ENCODE measurements at places on chromosomes 12 and 14. TPM values are rescaled to one million over a fixed set of nuclear protein-coding genes. Genes with fewer than 3 reads are reported as not detected.

DNA sequence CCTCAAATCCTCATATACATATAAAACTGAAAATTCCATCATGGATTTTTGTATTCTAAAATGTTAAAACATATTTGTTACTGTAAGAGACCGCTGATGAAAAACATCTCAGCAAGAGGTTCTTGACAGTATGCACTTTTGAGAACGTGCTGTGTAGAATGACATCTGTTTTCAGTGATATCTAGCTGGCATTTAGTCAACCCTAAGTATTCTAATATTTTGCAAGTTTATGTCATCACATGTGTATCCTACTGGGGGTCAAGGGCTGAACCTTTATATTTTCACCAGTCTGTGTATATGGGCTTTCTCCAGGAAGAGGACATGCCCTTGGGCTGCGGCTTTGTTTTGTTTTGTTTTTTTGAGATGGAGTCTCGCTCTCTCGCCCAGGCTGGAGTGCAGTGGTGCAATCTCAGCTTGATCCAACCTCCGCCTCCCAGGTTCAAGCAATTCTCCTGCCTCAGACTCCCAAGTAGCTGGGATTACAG lies 22.0 kb upstream of the YARS2 start:
- DNase-seq, result no peak

Gene FAM161B
- 6.8 TPM for total RNA-seq

Gene TAS2R14
- total RNA-seq, result 5.4 TPM

- no peak for DNase-seq
Observed at GRCh38 chr12:2267703-2268470, 215.1 kb downstream of the CACNA1C start.

DNA sequence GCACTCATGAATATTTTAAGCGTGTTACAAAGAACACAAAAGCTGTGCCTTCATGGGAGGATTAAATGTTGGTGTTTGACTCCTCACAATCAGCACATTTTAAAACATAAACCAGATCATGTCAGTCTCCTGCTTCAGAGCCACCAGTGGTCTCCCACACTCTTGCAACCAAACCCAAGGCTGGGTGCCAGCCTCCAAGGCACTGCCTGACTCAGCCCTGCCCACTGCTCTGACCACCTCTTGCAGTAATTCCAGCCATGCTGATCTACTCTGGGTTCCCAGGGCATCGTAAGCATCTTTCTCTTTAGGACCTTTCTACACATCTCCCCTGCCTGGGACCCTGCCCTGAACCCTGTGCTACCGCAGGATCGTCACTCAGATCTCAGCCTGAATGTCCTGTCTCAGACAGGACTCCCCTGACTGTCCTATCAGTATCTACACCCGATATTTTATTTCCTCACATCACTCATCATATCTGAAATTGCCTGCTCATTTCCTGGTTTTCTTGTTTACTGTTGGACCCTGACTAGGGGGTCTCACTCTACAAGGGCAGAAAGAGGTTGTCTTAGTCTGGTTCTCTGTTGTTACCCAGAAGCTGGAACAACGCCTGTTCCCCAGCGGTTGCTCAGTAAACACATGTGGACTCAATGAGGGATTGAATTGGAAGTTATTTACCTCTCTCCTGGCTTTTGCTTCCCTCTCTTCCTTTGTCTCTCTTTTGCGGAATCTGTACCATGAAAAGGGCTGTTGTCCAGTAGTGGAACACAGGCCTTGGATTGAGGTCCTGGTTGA lies 449.8 kb downstream of the RAD51B start:
- DNase-seq, result no peak

DNA sequence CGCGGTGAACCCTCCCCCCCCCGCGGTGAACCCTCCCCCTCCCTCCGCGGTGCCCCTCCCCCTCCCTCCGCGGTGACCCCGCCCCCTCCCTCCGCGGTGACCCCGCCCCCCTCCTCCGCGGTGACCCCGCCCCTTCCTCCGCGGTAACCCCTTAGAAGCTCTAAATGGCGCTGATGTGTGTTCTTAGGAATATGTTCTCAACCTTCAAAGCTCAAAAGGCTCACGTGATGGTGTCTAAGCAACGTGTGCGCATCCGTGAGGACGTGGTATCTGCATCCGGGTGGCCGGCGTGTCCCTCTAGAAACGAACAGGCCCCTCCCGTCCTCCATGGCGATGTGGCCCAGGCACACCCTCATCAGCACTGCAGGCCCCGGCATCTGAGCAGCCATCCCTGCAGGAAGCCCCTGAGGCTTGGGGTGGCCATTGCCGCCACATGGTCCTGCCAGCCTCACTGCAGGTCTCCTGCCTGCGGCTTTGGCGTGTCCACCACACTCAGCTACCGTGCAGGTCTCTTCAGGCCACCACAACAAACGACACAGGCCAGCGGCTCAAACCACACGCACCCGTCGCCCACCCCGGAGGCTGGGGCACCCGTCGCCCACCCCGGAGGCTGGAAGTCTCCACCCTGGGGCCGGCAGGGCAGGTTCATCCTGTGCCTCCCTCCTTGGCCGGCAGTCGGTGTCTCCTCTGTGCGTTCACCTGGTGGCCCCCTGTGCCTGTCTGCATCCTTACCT lies 14.5 kb upstream of the FBRSL1 start:
- DNase-seq, result no peak

Gene REM2
- 0.35 TPM for total RNA-seq

Data from mucosa of descending colon (tissue), 3 donors.